Kidney capillary endothelial cell (primary cell): ENCODE measurements at places on chromosomes 4 and X.

GRCh38 chr4:143667461-143667860 lies 33.0 kb downstream of the FREM3 start:
- DNase-seq, result no peak

- DNase-seq, result no peak
These were observed 332.9 kb upstream of the CPEB2 start for GRCh38 chr4:14669371-14669770.

DNA sequence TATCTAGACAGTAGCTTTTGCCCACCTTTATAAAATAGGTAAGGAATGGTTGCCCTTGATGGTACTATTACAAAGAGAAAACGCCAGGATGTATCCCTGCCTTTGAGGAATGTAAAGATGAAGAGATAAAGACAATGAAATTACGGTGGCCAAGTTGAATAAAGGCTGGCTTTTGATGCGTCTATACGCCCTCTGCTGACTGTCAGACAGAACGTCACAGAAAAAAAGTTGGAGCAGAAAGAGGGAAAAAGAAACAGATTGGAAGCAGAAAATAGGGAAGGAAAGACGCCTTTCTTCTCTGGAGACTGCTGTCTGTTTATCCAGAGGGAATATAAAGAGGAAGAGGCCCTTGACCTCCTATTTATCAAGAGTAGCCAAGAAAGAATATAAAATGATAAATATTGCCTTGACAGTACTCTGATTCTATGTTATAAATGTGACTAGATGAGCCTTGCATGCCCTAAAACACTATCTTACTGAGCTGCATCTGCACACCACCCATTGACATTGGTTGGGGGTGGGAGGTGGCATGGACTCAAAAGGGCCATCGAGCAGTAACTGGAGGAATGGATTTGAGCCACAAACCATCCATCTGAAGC lies 30.6 kb downstream of the PCDH19 start:
- peak; percentile 33 for DNase-seq

- DNase-seq, result no peak
These were observed 119.0 kb upstream of the BMP3 start for GRCh38 chr4:80911458-80911857.

GRCh38 chr4:113524096-113524495 lies 237.4 kb downstream of the CAMK2D start:
- no peak for DNase-seq

DNA sequence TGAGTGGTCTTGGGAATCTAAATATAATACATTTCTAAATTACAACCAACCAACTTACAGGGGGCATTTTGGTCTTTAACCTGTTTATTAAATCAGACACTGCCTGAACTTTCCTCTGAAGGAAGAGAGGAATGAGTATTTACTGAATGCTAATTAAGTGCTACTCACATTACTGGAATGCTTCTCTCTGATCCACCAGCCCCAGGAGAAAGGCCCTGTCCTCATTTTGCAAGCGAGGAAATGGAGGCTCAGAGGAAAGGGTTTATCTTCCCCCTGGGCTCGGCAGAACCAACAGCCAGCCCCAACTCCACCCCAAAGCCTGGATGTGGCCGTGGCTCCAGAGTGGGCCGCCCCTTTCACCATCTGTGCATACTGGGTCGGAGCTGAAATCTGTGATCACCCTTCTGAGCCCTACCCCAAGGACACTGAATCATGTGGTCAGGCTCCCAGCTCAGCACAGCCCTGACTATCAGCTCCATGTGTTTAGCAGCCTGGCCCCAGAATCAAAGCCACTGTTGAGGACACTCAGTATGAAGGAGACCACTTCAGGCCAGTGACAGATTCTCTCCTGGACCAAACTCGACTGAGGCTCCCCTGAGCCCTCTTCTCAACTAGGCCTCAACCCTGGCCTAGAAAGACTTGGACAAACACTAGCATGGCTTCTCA lies 56.7 kb upstream of the ENPP6 start:
- no peak for DNase-seq

DNA sequence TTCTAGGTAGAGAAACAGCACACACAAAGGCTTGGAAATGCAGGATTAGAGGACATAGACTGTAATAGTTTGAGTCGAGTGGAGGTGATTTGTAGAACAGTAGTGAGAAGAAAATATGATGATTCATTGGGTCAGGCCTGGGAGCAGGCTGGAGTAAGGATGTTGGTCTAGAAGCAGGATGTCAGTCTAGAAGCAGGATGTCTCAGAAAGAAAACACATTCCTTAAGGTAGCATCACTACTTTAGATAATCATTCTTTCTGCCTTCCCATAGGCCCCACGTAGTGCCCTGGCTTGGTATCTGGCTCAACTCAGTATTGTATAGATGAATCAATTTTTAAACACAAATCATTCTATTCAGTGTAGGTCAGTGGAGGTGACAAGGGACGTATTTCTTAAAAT lies 11.2 kb upstream of the DACH2 start:
- DNase-seq, result peak; percentile 0

DNA sequence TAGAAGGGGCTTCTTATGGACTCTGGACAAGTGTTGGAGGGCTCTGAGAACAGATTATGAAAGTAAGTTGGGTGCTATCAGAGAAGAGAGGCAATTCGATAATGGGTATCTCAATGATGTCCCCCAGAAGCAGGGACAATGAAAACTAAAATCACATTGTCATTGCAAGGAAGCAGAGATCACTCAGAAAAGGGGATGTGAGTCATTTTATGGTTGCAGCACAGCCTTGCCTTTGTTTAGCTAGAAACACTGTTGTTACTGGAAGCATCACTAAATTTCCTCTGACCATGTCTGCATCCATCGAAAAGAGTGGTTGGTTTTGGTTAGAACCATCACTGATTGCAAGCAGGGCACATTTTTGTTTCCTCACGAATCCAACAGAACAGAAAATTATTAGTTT lies 246.8 kb upstream of the NWD2 start:
- DNase-seq, result no peak

DNA sequence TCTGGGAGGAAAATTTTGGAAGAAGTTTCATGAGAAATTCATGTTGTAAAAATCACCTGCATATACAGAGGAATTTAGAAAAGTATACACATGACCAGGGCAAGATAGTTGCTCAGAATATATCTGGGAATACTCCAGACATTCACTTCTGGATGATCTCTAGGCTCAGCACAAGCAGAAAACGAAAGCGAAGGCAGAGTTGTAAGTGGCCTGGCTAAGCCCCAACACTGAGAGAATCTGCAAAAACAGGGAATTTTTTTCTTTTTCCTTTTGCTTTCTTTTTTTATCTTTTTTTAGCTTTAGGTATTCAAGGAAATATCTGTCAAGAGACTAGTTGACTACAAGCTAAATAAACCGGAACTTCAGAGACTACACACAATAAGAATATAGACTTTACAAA lies 207.2 kb downstream of the FGF13 start:
- no peak for DNase-seq

- DNase-seq, result no peak
These were observed 43.7 kb downstream of the NEUROG2 start for GRCh38 chr4:112472318-112472717.

GRCh38 chr4:80235451-80235850 lies 31.0 kb upstream of the FGF5 start:
- DNase-seq, result no peak

DNA sequence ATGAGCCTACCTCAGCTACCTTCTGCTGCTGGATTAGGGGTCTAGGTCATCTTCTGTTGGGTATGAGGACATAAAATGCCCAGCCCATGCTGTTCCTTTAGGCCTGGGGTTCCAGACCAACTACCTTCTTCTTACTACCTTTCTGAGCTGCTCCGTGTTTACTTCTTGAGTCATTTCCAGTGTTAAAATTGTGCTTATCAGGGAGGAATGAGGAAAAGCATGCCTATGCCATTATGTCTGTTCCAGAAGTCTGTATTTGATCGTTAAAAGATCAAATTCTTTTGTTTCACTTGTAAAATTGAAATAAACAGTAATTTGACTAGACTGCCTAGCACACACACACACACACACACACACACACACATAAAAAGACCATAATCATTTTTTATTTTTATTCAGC lies 1912.7 kb upstream of the TENM3 start:
- no peak for DNase-seq

DNA sequence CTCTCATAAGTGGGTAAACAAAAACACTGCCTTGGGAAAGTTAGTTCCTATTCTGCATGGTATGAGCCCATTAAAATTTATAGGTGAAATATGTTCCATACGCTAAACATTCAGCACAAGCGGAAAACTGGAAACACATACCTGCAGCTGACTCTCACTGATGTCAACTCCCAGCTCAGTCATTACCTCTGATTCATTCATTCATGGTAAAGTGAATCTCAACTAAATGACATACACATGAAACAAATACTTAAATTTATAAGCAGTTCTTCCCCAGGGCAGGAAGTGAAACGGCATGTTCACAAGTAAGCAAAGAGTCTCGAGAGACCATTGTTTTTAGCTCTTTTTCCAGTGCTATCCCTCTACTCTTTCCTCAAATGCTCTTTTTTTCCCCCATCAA lies 1.6 kb downstream of the SLC10A6 start:
- no peak for DNase-seq

- DNase-seq, result no peak
These were observed 8.9 kb downstream of the PSAPL1 start for GRCh38 chr4:7425591-7426468.

- DNase-seq, result no peak
These were observed 138.6 kb downstream of the AFF1 start for GRCh38 chr4:87073199-87074120.

DNA sequence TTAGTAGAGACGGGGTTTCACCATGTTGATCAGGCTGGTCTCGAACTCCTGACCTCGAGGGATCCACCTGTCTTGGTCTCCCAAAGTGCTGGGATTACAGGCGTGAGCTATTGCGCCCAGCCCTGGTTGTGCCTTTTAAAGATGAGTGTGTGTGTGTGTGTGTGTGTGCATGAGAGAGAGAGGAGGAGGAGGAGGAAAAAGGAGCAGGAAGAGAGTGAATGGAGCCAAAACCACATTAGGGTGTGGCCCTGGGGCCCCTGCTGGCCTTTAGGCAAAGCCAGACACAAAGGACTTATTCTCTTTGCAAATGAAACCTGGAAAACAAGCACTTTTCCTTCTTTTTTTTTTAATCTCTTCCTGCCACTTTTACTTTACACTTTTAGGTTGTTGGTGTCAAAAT lies 48.2 kb upstream of the KLF3 start:
- DNase-seq, result no peak

DNA sequence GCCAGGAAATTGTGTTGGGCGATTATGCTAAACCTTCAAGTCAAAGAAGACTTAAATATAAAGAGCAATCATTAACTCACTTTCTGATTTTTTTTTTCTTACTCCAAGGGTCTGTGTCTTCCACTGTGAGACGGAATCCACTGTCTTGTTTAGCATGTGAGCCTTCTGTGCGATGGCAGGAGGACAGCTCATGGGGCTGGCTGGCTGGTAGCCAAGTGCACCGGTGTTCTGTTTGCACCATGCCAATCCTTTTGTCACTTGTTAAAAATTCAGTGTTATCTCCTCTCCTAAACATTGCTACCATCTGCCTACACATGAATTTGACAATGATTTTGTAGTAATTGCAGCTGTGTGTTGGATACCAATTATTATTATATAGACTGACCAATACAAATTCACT lies 1056.3 kb upstream of the IGFBP7 start:
- no peak for DNase-seq

GRCh38 chrX:13892856-13893255 lies 76.0 kb upstream of the GPM6B start:
- DNase-seq, result no peak

DNA sequence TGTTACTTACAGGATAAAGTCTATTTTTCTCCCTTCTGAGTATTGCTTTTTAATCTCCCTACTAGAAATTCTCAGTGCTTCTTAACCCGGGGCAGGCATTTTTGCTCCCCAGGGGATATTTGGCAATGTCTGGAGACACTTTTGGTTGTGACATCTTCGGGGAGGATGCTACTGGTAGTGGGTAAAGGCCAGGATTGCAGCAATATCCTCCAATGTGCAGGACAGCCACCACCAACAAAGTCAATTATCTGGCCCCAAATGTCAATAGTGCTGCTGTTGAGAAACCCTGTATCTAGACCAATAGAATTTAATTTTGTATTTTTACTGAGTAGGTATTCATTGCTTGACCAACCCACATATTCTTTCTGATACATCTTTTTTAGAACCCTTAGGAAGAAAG lies 669.5 kb upstream of the MAGEB2 start:
- no peak for DNase-seq

DNA sequence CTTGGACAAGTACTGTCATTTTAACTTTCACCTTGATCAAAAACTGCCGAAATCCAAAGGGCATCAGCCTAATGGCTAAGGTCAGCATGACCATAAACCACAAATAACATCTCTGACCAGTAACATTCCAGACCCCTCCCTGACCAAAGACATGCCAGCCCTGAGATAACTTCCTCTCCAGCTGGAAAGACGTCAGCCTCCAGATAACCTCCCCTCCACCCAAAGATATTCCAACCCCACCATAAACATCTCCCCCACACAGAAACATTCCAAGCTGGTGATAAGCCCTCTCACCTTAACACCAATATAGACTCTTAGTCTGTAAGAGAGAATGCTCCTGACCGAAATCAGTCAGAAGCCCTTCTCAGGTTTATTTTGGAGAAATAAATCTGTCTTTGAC lies 7.4 kb downstream of the PPP1R2C start:
- DNase-seq, result no peak

DNA sequence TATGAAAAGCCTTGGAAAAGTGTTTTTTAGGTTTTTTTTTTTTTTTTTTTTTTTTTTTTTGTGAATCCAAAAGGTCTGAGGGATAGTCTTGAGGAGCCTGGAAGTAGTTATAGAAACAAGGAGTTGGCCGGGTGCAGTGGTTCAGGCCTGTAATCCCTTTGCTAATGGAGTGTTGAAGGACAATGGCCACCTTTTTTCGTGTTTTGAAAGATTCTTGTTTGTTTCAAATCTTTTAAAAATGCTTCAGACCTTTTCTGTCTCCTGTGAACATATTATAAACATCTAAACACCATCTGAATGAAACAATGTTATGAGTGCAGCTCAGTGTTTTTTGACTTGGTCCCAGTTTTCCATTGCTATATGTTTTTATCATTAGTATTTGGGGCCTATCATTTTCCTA lies 177.8 kb downstream of the SOWAHB start:
- DNase-seq, result no peak

DNA sequence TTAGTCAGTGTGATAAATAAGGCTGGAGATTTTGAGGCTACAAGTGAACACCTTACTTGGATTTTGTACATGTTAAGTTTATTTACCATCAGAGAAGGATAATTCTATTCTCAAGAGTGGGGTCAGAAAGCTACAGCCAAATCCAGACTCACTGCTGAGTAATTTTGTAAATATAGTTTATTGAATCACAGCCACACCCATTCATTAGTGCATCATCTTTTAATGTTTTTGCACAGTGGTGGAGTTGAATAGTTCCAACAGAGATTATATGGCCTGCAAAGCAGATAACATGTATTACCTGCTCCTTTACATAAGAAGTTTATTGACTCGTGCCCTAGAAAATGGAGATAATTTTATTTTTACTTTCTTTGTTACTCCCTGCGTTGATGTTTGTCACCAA lies 60.4 kb downstream of the PCDH18 start:
- DNase-seq, result no peak

DNA sequence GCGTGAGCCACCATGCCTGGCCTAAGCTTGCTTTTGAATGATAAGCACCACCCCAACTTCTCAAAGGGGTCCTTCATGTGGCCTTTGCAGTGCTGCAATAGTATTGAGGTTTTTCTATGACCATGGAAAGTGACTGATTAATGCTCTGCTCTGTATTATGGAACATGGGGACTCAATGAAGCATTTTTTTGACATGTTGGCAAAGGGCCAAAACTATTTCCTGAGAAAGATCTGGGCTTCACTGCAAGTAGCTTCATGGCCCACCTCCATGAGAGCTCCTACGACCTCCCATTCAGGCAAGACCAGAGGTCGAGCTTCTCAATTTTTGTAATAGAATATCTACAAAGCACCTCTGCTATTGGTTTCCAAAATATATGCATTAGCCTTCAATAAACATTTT lies 16.7 kb upstream of the SEPTIN6 start:
- no peak for DNase-seq
